Lung (tissue), 17 donors: ENCODE measurements at places on chromosomes 12 and 14.

GRCh38 chr12:80442426-80443222 lies 1.4 kb upstream of the PTPRQ start:
- DNase-seq: peak; percentile 25
- no peaks in the 10 kb centered on the region for H3K27me3 ChIP-seq
- H3K27ac ChIP-seq: no peak overlapping the region
- no peaks in the 10 kb centered on the region for H3K36me3 ChIP-seq
- H3K4me1 ChIP-seq: peaks cover 10% of the 10 kb centered on the region

DNA sequence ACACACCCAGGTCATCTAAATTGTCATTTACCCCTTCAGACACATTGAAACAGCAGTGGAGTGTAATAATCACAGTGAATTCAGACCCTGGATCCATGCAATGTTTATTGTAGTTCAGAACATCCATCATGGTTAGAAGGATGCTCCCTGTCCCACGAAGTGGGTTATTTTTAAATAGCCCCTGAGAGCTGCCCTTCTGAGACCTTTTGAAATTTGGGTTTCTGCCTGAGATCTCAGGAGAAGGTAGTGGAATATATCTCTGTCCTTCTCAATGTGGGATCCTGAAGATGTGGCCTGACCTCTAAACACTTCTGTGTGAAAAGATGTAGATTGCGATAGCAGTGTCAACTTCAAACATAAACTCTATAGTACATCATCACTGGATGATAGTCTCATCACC lies 1080.6 kb downstream of the TMEM121 start:
- H3K27me3 ChIP-seq: no peaks in the 10 kb centered on the region
- H3K36me3 ChIP-seq: no peaks in the 10 kb centered on the region
- no peak overlapping the region for H3K27ac ChIP-seq
- no peaks in the 10 kb centered on the region for H3K4me1 ChIP-seq
- no peak for DNase-seq

GRCh38 chr12:112443916-112444315 lies 25.2 kb downstream of the PTPN11 start:
- no peak overlapping the region for H3K4me3 ChIP-seq
- H3K36me3 ChIP-seq: peaks cover 5% of the 10 kb centered on the region
- no peak for DNase-seq
- no peak overlapping the region for H3K27ac ChIP-seq
- H3K4me1 ChIP-seq: no peaks in the 10 kb centered on the region
- H3K27me3 ChIP-seq: no peaks in the 10 kb centered on the region

GRCh38 chr14:79586416-79586815 lies 624.9 kb downstream of the DIO2 start:
- DNase-seq: no peak
- H3K36me3 ChIP-seq: no peaks in the 10 kb centered on the region
- no peak overlapping the region for H3K27ac ChIP-seq
- H3K27me3 ChIP-seq: no peaks in the 10 kb centered on the region
- H3K4me3 ChIP-seq: no peak overlapping the region

DNA sequence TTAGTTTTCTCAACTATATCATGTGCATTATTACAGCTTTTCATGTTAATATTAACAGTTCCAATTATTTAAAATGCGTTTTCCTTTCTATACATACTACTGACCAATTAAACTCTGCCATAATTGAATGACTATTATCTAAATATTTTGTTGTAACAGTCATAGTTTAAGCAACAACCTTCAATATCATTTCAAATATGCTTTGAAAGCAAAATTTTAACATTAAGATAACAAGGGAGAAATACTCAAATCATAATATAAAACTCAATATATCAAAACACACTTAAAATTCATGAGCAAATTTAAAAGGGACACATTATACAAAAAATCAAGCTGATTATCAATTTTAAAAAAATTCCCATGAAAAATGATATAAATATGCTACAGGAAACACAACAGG lies 40.5 kb downstream of the COCH start:
- H3K4me3 ChIP-seq: no peak overlapping the region
- no peaks in the 10 kb centered on the region for H3K4me1 ChIP-seq
- no peaks in the 10 kb centered on the region for H3K27me3 ChIP-seq
- H3K36me3 ChIP-seq: no peaks in the 10 kb centered on the region

DNA sequence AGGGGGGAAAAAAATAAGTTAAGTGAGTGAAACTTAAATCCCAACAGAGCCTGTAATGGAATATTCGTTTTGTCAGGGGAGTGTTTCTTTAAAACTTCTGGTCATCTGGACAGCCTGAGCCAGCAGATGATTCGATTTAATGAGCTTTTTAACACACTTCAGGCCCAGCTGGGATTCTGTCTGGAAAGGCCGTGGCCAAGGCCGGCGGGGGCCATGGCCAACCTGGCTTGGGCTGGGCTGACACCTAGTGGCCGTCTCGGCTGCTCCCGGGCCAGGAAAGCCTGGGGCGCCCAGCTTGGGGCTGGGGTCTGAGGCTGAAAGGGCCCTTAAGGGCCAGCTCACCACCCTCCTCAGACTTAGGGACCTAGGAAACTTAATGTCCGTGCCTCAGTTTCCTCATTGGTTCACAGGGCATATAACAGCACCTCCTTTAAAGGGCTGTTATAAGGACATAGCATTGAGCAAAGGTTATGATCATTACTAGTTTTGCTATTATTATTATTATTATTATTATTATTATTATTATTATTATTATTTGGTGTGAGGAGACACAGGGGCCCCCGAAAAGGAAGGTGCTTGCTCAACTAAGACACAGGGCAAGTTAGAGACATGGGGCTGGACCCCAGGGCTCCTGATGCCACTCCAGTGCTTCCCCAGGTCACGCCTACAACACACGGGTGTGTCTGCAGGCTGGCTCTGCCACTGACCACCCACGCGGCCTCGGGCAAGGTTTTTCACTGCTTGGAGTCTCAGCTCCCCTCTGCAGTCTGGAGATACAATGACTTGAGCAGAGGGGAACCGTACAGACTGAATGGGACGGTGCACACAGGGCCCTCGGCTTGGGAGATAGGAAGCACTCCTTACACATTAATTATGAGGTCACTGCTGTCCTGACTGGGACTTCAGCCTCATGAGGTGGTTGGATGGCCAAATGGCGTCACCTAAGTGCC lies 84.0 kb downstream of the SYNE3 start:
- H3K4me1 ChIP-seq: no peaks in the 10 kb centered on the region
- DNase-seq: peak; percentile 55
- no peak overlapping the region for H3K27ac ChIP-seq
- H3K27me3 ChIP-seq: no peaks in the 10 kb centered on the region
- no peak overlapping the region for H3K4me3 ChIP-seq

DNA sequence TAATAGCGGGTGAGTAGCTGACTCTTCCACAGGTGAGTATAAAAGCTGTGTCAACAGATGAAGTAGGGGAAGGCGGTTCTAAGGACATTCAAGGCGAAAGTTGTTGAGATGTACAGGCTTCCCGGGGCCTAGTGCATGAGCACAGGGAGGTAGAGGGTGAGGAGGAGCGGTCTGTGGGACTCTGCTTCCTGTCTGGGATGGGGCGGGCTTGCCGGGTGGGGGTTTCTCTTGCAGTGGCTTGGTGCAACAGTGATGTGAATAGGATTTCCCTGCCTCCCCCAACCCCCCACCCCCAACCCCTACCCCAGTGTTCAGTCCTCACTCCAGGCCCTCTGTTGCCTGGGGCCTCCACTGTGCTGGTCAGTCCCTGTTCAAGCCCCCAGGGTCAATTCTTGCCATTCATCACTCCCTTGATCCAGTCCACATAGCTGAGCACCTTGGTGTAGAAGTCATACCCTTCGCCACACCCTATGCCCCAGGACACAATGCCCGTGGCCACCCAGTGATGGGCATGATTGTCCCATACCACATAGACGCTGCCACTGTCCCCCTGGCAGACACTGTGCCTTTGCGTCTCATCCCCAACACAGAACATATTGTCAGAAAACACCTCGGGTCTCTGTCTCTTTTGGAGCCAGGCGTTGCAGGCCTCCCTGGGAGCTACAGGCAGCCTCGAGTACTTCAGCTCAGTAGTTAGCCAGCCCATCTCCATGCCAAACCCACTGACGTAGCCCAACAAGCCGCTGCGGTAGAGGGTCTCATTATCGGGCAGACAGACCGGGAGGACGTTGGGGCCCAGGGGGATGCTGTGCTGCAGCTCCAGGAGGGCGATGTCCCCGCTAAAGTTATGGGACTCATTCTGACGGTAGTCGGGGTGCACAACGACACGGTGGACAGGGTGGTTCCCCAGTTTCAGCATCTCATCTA lies 4.0 kb upstream of the C1R start:
- no peak for DNase-seq
- H3K4me3 ChIP-seq: no peak overlapping the region
- H3K36me3 ChIP-seq: peaks cover 12% of the 10 kb centered on the region
- H3K27me3 ChIP-seq: no peaks in the 10 kb centered on the region
- peaks cover 2% of the 10 kb centered on the region for H3K4me1 ChIP-seq
- H3K27ac ChIP-seq: no peak overlapping the region

GRCh38 chr14:63855281-63855680 lies 2.5 kb downstream of the SYNE2 start:
- peaks cover 6% of the 10 kb centered on the region for H3K27me3 ChIP-seq
- peaks cover 18% of the 10 kb centered on the region for H3K4me1 ChIP-seq
- no peak overlapping the region for H3K27ac ChIP-seq

DNA sequence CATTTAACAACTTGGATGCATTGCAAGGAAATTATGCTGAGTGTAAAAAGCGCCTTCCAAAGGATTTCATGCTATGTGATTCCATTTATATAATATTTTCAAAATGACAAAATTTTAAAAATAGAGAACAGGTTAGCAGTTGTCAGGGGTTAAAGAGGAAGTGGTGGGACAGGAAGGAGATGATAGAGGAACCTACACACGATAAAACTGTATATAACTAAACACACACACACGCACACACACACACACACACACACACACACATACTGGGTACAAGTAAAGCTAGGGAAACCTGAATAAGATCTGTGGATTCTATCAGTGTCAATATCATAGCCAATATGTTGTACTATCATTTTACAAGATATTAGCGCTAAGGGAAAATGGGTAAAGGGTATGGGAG lies 17.2 kb downstream of the TTC9 start:
- no peaks in the 10 kb centered on the region for H3K27me3 ChIP-seq
- H3K36me3 ChIP-seq: no peaks in the 10 kb centered on the region
- H3K4me1 ChIP-seq: no peaks in the 10 kb centered on the region
- DNase-seq: no peak
- no peak overlapping the region for H3K27ac ChIP-seq

- no peaks in the 10 kb centered on the region for H3K4me1 ChIP-seq
- H3K27ac ChIP-seq: no peak overlapping the region
- no peaks in the 10 kb centered on the region for H3K27me3 ChIP-seq
- DNase-seq: no peak
- H3K4me3 ChIP-seq: no peak overlapping the region
Observed at GRCh38 chr12:72522411-72522810, 250.2 kb downstream of the TRHDE start.

GRCh38 chr14:68284333-68284732 lies 464.8 kb downstream of the RAD51B start:
- no peak for DNase-seq
- no peaks in the 10 kb centered on the region for H3K36me3 ChIP-seq
- H3K27me3 ChIP-seq: no peaks in the 10 kb centered on the region
- H3K27ac ChIP-seq: no peak overlapping the region
- no peak overlapping the region for H3K4me3 ChIP-seq

DNA sequence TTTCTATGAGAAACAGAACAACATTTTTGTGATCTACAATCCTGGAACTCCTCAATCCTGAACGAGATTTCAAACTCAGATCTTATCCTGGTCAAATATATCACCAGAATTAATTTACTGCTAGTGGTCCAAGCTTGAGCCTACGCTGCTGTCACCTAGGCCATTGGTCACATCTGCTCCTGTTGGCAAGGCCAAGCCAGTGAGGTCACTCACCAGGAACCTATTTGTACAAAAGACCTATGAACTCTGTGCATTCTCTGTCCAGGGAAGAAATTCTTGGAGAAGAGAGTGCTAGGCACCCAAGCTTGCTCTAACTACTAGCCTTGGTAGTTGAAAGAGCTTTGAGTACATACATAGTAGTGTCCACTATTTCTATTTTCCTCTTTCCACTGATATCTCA lies 106.1 kb downstream of the SLC15A5 start:
- H3K4me3 ChIP-seq: no peak overlapping the region
- DNase-seq: no peak
- no peak overlapping the region for H3K27ac ChIP-seq
- no peaks in the 10 kb centered on the region for H3K36me3 ChIP-seq
- no peaks in the 10 kb centered on the region for H3K27me3 ChIP-seq

GRCh38 chr12:116691205-116691604 lies 46.7 kb downstream of the SPRING1 start:
- DNase-seq: no peak
- no peak overlapping the region for H3K27ac ChIP-seq
- H3K4me3 ChIP-seq: no peak overlapping the region
- H3K27me3 ChIP-seq: no peaks in the 10 kb centered on the region
- no peaks in the 10 kb centered on the region for H3K4me1 ChIP-seq

- H3K36me3 ChIP-seq: no peaks in the 10 kb centered on the region
- H3K27me3 ChIP-seq: no peaks in the 10 kb centered on the region
- H3K27ac ChIP-seq: no peak overlapping the region
- H3K4me3 ChIP-seq: no peak overlapping the region
- peaks cover 15% of the 10 kb centered on the region for H3K4me1 ChIP-seq
- DNase-seq: no peak
Observed at GRCh38 chr12:94798113-94798512, 147.8 kb upstream of the TMCC3 start.

- no peak overlapping the region for H3K4me3 ChIP-seq
- no peak for DNase-seq
- no peak overlapping the region for H3K27ac ChIP-seq
- H3K36me3 ChIP-seq: no peaks in the 10 kb centered on the region
- peaks cover 11% of the 10 kb centered on the region for H3K27me3 ChIP-seq
- H3K4me1 ChIP-seq: peaks cover 5% of the 10 kb centered on the region
Observed at GRCh38 chr12:131619736-131620506, 91.0 kb upstream of the SFSWAP start.

DNA sequence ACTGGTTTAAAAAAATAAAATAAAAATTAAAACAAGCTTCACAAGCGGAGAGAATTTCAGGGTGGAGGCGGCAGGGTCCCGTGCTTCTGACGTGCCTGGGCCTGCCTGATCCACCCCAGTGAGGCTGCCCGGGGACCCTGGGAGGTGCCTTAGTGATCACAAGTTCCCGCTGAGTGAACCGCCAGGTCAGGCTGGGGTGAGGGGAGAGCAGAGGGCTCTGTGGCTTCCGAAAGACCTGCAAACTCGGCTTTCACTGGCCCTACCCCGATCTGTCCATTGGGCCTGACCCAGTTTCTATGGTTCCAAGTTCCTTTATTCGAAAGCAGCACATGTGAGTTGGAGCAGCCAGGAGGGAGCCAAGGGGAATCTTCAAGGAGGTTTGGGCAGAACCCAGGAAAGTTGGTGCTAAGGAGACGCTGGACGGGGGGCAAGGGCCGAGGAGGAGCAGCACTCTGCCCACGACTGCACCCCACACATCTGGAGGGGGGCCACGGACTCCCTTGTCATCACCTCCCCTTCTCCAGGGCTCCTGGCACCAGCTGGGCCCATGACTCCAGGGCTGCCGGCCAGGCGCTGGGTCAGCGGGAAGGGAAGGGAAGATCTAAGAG lies 12.9 kb downstream of the MMP14 start:
- peak; percentile 76 for DNase-seq
- H3K27ac ChIP-seq: peak overlapping the region; percentile 79
- no peak overlapping the region for H3K4me3 ChIP-seq
- no peaks in the 10 kb centered on the region for H3K27me3 ChIP-seq
- no peaks in the 10 kb centered on the region for H3K36me3 ChIP-seq
